ENCODE measurements at places on chromosomes 6 and 20.

DNA sequence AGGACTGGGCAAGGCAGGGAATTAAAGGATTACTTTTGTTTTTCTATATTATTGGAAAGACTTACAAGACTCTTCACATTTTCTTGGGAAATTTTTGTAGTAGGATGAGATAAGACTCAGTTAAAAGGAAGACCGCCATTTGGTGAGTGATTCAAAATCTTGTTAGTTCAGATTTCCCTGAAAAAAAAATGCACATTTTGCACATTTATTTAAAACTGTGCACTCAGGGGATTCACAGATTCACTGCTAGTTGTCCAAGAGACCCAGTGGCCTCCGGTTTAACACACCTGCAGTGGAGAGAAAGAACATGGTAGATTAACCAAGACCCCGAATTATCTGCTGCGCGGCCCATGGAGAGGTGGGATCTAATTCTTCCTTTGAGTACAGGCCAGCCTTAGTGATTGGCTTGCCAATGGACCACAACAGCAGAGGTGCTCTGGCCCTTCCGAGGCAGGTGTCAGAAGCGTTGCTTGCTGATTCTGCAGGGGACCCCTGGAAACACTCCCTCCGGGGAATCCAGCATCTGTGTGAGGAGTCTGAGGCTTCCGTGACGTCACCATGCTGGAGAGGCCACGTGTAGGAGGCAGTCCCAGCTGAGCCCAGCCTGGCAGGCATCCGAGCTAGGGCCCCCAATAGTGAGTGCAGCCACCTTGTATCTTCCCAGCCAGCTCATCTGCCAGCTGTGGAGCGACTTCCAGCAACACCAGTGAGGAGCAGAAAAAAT, 68.9 kb downstream of the ZNF217 start:
- no peak for DNase-seq

DNA sequence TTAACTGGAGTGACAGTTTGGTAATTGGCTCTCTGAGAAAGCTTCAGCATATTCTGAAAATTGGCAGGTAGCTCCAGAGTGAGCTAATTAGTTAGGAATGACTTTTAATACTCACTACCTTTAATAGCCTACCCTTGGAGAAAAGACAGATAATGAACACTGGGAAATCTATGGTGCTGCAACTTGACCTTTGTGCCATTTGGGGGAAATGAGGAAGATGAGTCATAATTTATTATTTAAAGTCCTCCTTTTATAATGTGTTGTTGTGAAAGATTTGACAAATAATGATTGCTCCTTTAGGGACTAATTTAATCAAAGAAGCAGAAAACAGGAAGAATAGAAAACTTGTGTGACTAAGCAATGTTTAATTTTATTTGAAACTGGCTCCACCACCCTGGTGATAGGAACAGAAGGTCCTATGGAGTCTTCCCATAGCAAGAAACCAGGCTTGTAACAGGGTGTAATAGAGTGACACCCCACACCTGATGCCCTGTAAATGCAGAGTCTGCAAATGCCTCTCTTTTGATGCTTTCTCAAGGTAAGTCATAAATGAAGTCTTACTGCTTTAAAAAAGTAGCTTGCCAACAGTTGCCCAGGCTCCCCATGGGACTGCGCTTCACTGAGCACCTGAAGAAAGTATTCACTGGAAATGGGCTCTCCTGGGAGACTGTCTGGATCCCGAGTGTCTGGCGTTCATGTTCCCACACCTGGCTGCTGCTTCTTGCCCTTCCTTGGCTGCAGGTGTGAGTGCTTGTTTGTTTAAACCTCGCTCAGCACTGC, 134.4 kb downstream of the LRRC1 start:
- peak; percentile 59 for DNase-seq

GRCh38 chr6:22015216-22015615, 281.6 kb downstream of the PRL start:
- no peak for DNase-seq

DNA sequence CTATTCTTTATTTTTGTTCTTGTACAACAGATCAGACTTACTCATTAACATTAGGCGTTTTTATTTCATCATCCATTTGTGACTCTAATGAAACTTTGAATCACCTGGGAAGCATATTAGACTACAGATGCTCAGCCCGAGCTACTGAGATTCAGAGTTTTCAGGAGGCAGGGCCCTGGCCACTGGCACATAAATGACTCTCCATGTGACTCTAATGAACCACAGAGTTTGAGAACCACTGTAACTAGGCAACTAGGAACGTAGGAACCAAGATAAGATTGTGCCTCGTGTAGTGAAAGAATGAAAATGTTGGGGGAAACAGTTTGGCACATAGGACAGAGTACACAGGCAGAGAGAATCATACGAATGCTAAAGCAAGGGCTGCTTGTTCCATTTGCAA, 405.9 kb upstream of the BTBD3 start:
- DNase-seq = no peak

GRCh38 chr20:48335308-48336050, 492.3 kb downstream of the PREX1 start:
- no peak for DNase-seq

- DNase-seq = no peak
Measured at GRCh38 chr6:90097356-90097755, 199.3 kb downstream of the BACH2 start.

DNA sequence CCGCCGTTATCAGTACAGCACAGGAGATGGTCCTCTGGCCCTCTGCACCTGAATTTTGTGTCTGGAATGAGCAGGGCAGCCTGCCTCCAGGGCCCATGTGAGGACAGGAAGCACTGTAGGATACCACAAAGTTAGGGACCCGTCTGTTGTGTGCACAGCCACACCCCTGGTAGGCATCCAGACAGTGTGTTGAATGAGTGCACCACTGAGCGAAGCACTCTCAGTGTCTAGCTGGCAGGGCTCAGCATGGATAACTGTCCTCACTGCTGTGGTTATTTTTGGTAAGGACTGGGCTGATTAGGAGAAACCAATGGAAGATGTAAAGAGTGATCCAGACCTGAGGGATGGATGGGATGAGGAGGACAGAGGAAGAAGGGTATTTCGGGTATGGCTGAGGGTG, 178.7 kb downstream of the CLIC5 start:
- no peak for DNase-seq

DNA sequence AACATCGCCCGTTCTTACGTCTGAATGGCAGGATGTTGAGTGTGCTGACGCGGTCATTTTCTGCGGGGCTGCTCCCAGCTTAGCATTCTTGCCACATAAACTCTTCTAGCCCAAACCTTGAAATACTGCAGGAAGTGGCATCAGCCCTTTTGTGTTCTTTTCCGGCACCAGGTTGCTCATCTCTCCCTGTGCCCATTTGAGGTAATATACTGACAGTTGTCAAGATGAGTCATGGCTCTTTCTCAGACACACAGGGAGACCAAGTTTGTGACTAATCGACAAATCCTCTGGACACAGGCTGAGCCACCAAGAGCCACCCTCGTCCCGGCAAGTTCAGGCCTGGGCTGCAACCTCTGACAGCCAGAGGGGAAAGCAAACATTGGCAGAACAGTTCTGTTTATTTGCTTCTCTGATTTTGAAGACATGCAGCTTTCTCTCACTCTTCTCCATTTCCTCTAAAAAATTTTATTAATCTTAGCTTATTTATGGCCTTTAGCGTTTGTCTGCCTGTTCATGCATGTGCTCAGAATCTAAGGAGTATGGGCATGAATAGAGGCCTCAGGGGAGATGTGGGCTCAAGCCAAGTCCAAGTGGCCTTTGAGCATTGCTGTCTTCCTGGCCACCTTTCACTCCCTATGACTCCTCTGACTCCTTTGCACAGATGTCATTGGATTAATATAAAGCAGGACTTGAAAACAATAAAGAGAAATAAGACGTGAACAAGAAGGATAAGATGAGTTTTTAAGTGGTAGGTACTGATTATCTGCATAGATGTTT, 328.2 kb upstream of the JAG1 start:
- peak; percentile 99 for DNase-seq

DNA sequence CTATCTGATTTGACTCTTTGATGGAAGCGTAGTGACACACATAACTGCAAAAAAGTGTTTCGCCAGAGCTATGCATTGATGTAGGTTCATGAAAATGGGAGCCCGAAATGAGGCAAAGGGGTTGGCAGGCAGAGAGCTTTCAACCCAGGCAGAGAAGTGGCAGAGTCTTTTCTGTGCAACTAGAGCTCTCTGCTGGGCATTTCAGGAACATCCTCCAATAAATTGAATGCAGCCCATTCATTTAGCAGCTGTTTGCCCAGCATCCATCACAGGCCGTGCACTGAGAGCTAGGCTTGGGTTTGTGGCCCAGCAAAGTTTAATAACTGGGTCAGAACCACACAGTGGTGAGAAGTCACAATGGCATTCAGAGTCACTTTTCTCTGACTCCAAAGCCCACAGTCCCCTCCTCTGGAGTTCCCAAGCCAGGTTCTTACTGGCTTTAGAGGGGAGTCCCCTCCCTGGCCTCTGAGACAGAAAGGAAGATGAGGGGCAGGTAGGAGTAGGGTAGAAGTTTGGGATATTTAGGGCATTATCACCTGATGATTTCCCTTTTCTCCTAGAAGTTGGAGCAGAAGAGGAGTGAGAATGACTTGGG, 31.8 kb upstream of the ELMO2 start:
- DNase-seq = peak; percentile 31

GRCh38 chr20:36481380-36482043, 59.8 kb upstream of the MYL9 start:
- DNase-seq = no peak

DNA sequence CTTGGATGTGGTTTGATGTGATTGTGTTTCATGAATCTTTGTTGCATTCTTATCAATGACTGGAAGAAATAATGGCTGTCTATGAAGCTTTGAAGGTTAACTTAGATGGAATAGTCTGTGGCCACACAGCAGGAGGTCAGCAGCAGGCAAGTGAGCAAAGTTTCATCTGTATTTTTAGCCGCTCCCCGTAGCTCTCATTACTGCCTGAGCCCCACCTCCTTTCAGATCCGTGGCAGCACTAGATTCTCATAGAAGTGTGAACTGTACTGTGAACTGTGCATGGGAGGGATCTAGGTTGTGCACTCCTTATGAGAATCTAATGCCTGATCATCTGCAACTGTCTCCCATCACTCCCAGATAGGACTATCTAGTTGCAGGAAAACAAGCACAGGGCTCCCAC, 660.2 kb downstream of the EPHA7 start:
- DNase-seq = no peak

DNA sequence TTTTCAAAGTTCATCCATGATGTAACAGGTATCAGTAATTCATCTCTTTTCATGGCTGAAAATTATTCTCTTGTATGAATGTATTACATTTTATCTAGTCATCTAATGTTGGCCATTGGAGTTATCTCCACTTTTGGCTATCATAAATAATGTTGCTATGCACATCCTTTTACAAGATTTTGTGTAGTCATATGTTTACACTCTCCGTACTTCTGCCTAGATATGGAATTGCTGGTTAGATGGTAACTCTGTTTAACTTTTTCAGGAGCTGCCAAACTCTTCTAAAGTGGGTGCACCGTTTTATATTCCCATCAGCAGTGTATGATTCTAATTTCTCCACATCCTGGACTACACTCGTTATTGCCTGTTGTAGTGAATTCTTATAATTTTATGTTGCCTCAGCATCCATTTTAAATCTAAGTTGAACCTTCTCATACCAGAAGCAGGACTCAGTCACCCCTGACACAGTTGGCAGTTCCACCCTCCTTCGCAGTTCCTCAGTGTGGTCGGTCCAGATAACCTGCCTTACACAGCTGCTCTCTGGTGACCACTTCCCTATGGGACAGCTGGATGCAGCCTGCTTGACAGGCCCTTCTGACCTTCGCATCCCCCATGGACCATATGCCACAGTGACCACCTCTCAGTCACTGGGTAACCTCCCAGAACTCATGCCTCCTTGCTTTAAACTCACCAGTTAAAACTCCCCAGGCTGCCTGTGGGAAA, 33.9 kb downstream of the KIZ start:
- DNase-seq = no peak

DNA sequence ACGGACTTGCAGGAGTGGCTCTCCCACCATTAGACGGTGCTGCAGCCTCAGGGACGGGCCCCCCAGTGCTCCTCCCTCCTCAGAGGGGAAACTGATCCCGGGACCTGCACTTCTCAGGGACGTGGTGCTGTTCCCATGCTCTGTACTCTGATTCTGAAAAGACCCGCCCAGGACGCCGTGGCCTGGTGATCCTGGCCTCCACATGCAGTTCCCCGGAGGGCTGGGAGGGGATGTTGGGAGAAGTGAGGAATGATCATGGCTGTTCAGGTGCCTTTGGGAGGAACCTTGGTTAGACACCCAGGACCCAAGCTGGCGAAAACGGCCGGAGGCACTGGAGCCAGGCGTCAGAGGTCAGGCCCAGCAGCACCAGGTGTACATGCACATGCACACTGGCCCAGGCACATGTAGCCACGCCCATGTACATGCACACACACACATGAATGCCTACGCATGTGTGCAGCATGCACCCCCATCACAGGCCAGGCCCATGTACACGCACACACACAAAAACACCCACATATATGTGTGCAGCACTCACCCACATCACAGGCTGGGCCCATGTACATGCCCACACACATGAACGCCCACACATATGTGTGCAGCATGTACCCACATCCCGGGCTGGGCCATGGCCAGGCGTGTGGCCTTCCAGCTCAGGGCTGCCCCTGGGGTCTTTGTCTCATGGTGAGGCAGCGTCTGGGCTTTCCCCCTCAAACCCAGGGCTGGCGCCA, 52.6 kb upstream of the DACT2 start:
- no peak for DNase-seq

- no peak for DNase-seq
Measured at GRCh38 chr6:11241793-11242201, 9.3 kb upstream of the NEDD9 start.

- no peak for DNase-seq
Measured at GRCh38 chr20:46228670-46229069, 79.6 kb downstream of the CDH22 start.

- no peak for DNase-seq
Measured at GRCh38 chr6:38065734-38066305, 246.3 kb downstream of the ZFAND3 start.

DNA sequence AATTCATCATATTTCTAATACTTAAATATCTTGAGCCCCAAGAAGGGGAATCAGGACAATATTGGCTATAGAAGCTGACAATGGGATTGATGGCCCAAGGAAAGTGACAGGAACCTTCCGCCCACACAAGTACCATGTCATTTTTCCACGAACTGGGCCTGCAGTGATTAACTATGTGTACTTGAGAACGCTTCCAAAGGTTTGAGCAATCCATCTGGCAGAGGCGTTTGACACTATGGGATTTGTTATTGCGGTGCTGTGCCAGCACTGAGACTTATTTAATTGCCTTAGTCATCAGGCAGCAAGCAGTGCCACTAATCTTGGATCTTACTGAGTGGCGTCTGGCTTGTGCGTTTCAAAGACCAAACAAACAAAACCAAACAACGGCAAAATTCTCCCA, 135.6 kb upstream of the UST start:
- DNase-seq = peak; percentile 52

GRCh38 chr6:46863791-46864190, 57.9 kb downstream of the ADGRF5 start:
- DNase-seq = no peak

GRCh38 chr6:33656844-33657243, 35.7 kb downstream of the ITPR3 start:
- no peak for DNase-seq

GRCh38 chr6:42970871-42971612, 7.9 kb downstream of the PEX6 start:
- DNase-seq = no peak
